ENCODE measurements at places on chromosomes 2 and 18. TPM values are rescaled to one million over a fixed set of nuclear protein-coding genes. Genes with fewer than 3 reads are reported as not detected.

GRCh38 chr2:29726976-29727375, 194.4 kb downstream of the ALK start:
- DNase-seq = no peak

DNA sequence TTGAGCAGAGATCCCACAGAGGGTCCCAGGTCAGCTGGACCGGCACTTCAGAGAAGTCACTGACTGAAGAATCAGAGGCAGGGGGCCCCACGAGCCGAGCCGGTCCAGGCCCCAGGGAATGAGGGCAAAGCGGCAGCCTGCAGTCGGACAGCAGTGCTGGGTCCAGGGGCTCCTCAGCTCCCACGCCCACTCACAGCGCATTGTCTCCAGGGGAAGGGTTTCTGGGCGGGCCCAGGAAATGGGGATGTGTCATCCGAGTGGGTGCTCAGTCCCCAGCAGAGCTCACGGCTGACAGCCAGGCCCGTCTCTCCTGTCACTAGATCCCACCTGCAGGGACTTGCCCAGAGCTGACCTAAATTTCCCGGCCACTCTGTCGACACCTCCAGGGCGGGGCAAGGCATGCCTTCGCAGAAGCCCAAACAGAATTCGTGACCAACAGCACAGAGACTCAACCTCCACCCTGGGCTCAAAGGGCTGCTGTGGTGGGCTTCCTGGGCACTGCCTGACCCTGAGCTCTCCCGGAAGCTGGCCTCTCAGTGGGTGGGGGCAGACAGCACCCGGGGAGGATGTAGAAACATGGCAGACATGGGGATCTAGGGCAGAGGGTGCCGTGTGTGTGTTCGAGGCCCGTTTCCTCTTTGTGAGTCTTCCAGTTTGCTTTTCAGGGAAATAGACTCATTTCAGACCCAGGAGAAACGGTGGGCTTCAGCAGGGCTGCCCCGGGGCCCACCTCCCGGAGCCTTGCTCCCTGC, 42.1 kb upstream of the TAF1B start:
- DNase-seq = peak; percentile 73

DNA sequence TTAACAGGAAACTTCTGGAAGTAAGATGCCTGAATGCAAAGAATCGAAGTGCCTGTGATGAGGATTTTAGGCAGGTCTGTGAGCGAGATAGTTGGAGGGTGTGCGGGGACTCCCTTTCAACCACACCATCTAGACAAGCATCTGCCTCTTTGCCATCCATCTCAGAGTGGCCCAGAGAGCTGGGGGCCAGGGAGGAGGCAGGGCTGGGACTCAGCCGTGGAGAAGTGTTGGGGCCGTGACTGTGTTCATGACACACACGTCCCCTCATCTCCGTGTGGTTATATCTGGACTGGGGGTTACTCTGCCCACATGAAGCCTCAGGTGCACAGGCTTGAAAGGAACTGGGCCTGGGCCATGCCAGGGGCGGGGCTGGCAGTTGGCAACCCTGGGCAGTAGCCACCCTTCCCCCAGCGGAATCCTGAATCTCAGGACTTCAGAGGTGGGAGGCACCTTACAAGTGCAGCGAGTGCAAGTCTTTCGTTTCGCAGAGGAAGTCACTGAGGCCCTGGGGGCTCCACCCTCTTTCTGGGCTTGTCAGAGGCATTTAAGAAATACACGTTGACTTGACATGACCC, 112.5 kb downstream of the SLC4A3 start:
- DNase-seq = no peak

DNA sequence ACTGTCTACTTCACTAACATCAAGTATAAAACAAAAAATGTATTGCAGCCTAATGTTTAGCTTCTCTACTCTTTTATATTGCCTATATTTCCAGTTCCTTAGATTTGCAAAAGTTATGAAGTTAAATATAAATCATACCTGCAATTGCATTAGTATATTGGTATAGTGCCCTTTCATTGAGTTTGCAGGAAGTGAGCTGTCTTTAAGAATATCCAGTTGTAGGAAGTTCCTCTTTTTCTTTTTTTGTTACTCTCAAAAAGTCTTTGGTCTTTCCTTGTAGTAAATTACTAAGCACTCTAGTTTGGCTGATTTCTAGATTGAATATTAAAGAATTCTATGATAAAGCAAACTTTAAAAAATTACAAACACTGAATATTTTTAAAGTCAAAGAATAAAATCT, 71.3 kb upstream of the FN1 start:
- DNase-seq = no peak

DNA sequence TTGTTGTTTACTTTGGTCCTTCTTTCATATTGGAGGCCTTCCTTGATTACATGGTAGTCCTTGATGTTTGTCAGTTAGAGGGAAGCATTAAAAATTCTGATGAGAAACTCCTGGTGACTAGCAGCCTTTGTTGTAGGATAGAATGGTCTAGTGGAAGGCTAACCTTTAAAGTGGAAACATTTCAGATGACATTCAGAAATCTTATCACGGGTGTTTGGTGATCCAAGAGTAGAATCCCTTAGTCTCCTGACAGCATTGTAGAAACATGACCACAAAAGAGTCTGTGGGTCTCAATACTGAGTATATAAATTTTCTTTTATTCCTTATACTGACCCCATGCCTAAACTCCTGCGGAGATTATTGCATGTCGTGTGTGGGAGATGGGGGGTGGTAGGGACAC, 13.4 kb downstream of the MARCHF7 start:
- DNase-seq = no peak

DNA sequence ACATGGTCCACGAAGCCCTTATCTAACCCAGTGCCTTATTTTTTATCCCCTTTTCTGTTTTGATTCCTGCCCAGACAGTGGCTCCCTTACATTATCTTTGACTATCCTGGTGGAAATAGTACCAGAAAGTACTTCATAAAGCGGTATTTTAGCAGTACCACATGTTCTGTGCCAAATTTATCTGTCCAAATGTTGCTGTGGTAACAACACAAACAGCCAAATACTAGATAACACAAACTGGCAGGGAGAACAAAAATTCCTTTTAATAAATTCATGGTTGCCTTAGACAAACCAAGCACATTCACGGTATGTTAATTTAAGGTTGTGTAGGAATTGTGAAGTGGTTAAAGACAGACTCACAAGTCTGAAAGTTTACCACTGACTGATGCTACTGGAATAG, 187.9 kb upstream of the LHCGR start:
- no peak for DNase-seq

- DNase-seq = no peak
Measured at GRCh38 chr2:184692141-184692734, 93.9 kb downstream of the ZNF804A start.

DNA sequence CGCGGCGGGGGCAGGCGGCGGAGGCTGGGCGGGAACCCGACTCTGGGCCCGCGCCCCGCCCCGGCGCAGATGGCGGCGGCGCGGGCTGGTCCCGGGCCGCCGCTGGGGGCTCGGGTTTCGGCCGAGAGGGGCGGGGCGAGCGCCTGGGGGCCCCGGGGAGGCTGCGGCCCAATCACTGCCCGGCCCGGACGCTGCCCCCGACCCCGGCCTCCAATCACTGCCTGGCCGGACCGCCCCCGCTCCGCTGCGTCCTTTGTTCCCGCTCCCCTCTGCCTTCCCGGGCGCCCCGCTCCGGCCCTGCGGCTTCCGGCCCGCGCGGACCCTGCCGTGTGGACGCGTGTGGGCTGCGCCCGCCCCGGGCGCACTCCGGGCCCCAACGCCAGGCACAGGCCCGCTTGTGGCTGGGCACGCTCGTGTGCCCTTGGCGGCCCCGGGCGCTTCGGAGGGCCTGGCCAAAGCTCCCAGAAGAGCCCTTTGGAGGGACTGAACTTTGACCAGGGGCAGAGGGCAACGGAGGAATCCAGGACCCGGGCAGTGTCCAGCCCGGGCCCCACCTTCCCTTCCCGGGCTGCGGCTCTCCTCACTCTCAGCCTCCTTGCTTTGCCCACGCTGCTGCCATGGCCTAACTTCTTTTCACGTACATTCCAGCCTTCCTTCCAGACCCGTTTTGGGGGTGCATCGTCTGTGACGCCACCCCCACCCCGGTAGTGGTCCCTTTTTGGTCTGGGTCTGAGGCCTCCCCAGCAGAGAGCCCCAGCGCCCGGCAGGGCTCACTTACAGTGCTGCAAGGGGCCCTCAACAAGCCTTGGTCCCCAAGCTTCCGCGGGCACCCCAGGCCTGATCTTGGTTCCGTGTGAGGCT, 27.1 kb upstream of the PTMA start:
- no peak for DNase-seq

DNA sequence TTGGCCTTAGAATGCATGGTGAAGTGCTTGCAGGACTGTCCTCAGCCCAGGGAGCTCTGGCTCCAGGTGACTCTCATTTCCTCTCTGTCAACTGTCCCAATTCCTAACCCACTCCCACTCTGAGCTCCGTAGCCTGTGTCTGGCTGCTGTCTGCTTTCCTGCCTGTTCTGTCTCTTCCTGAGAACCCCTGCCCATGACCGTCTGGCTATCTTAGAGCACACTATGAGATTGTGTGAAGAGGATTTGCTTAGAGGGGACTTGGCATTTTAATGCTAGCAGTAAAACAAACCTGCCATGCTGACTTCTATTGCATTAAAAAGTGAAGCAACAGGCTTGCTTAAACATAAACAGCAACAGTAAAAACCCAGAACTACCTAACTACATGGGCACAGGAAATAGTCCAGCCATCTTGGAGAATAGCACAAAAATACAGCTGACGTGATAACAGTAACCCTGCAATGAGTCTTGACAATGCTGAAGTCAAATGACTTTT, 234.7 kb downstream of the PRKCE start:
- no peak for DNase-seq

GRCh38 chr2:47313141-47313691, 89.7 kb upstream of the MSH2 start:
- no peak for DNase-seq

DNA sequence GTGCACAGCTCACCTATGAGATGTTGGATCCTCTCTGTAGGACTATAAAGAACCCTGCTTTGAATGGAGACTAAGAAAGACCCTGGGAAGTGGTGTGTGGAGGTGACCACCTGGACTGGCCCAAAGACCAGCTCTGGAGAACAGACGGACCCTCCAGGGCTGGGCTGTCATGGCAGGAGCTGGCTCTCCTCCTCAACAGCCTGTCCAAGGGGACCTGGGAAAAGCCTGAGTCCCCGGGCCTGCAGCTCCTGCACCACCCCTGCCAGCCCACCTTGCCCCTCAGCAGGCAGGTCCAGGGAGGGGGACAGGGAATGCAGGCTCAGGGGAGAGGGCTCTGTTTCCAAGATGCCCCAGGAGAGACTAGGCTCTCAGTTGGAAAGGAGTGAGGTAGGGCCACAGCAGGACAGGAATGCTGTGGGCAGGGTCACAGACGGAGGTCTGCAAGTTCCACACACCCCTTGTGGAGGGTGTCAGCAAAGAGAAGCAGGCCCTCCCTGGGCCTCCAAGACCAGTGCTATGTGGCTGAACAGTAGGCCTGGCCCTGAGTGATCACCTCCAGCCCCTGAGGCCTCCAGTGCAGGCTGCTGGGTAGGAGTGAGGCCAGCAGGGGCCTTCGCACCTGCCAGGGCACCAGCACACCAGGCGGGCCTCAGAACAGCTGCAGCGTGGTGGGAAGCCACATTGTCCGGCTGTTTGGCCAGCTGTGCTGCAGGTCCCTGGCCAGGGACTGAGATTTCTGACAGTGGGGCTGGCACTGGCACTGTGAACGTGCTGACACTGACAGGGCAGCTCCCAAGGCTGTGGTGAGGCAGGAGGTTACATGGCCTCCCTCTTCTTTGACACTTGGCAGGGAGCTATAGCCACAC, 86.4 kb upstream of the OTOS start:
- DNase-seq = no peak

DNA sequence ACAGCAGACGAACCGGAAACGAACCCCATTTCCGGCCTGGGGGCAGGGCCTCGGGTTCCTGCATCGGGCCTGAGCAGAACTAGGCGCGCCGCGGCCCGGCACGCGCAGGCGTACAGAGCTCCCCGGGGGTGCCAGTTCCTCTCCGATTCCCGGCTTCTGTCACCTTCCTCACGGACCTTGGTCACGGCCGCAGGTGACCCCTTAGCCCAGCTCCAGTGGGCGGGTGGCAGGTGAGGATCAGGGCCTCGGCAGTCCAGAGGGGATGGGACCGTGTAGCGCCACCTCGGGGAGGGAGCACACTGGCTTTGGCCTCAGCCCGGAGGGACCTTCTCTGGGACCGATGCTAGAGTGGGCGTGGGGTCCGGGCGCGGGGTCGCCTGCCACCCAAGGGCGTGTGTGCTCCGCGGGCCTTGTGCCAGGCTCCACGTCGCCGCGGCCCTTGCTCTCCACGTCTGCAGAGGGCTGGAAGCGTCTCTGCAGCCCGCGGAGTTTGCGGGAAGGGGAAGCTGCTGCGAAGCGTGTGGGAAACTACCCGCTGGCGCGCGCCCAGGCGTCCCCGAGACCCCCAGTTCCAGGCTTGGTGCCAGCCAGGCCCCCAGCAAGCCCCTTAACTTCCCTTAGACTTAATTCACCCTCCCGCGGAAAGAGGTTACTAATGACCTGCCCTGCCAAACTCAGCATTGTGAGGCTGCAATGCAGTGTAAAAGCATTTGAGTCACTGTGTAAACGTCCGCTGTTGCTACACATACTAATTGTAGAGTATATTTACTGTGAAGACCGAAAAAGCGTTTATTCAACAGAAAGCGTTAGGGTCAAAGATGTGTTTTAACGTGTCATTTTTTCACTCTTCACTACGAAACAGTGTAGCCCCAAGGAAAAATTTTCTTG, at the start of gene TRAPPC12:
TSS of gene TRAPPC12 (plus strand) at position 48 of the 888 bp plus-strand sequence. CDS start 7,930 bp downstream, outside the sequence.
- peak; percentile 95 for DNase-seq

DNA sequence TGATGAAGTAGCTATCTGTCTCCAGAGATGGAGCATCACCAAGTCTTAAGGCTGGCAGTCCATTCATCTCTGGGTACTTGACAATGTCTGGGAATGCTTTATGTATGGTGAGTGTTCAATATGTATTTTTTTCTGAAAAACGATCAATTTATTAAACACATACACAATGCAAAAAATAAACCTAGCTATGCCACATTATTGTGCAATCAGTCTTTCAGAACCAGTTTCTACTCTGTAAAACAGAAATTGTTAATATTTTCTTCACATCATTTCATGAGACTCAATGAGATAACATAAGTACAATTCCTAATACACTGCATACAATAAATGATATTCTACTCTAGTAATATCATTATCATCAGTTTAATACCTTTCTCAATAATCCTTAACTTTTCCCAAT, 122.5 kb downstream of the PIGN start:
- DNase-seq = no peak

GRCh38 chr2:16134436-16135165, 194.3 kb downstream of the MYCN start:
- no peak for DNase-seq

Gene FNDC4
- total RNA-seq = not detected

Gene HOXD12
- not detected for total RNA-seq

Gene CPLX4
- not detected for total RNA-seq

All from activated CD4-positive, alpha-beta T cell treated with anti-CD3 and anti-CD28 coated beads for 36 hours (primary cell).